ENCODE measurements at places on chromosomes 3 and 15.

GRCh38 chr3:182138393-182138792 is 426.7 kb downstream of the SOX2 start:
- no peak for DNase-seq

DNA sequence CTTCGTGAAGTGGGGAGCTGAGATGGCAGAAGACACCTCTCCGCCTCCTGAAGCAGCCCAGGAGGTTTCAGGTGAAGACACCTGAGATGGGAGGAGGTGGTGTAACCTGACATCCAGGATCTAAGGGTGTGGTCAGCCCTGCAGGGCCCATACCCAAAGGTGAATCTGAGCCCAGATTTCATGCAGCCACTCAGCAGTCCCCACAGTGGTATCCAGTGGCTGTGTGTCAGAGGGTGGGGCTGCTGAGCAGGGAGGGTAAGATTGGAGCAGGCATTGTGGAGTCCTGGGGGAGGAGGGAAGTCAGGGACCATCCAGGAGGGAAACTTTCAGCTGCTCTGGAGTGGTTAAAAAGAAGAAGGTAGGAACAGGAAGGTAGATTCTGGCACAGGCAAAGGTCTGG is 46.0 kb upstream of the SMAD6 start:
- DNase-seq: no peak

GRCh38 chr3:25429361-25430286 is 1.6 kb downstream of the RARB start:
- no peak for DNase-seq

DNA sequence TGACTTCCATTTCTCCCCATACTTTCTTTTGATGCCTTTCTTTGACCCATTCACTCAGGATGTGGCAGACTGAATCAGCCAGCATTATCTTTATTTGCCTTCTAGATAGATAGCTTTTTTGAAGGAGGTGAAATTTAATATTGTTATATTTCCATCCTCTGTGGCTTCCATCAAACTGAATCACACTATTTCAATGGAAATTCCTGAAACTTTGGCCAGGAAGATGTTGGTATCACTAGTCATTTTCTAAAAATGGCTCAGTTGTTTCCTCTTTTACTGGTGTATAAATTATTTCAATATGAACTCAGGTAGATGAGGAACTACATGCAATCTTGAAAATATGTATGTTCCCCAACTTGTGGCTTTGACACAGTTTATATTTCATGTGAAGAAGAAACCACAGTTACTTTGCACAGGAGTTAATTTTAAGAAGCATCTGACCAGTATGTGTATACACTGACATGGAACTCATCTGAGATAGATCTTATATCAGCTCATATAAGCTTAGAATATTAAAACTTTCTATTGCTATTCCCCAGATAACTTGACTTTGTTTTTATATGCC is 248.3 kb downstream of the CGGBP1 start:
- no peak for DNase-seq

- no peak for DNase-seq
Observed at GRCh38 chr3:60610441-60611112, 640.7 kb downstream of the FHIT start.

DNA sequence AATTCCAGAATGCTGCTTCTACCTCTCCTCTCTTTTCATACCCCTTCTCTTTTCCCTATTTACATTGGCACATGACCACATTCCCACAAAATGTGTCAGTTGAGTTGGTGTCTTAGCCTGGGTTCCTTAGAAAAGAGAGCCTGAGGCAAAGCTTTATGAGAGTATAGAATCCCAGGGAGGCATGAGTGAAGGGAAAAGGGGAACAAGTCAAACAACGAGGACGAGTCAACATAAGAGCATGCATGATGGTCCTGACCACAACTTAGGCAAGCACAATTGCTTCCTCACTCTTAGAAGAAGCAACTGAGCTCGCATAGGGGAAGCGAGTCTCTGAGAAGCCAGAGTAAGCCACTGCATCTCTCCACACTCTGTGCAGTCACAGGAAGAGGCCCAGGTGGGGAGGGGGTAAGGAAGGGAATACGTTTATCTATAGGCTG is 15.4 kb upstream of the ZNF774 start:
- peak; percentile 63 for DNase-seq

GRCh38 chr3:196195664-196196265 is 15.4 kb downstream of the ZDHHC19 start:
- DNase-seq: no peak

DNA sequence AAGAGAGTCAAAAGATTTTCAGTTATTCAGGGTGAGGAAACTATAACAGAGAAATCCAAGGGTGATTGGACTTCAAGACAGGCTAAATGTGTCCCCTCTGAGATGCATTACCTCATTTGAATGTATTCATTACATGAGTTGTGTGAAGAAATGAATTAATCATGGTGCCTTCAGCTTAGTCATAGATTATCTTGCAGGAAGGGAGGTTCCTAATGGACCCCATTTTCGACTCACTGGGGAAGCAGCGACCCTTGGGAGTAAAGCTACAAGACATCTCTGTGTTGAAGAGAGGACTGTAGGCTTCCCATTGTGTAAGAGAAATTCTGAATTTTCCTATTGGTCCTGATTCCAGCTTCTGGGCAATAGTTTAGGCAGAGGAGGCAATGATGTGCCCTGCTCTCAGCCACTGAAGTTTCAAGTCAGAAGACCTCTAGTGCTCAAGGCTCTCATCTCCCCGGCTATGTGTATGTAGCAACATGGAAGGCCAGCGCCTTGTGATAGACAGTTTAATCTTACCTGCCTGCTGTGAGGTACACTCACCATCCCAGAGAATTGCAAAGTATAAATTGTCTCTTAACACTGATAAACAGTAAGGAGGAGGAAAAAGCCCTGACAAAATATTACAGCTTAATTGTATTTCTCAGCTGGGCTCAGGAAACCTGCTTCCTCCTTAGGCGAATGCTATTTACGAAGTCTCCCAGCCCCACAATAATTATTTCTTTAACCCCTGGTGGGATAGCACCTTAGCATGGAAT is 133.8 kb downstream of the PDCD6IP start:
- DNase-seq: no peak

GRCh38 chr15:80736560-80736959 is 41.5 kb downstream of the ABHD17C start:
- no peak for DNase-seq

- DNase-seq: no peak
Observed at GRCh38 chr3:102237181-102237580, 197.6 kb upstream of the ZPLD1 start.

- no peak for DNase-seq
Observed at GRCh38 chr3:169173231-169173630, 490.3 kb downstream of the MECOM start.

- DNase-seq: no peak
Observed at GRCh38 chr15:72086920-72087648, 30.9 kb downstream of the MYO9A start.

DNA sequence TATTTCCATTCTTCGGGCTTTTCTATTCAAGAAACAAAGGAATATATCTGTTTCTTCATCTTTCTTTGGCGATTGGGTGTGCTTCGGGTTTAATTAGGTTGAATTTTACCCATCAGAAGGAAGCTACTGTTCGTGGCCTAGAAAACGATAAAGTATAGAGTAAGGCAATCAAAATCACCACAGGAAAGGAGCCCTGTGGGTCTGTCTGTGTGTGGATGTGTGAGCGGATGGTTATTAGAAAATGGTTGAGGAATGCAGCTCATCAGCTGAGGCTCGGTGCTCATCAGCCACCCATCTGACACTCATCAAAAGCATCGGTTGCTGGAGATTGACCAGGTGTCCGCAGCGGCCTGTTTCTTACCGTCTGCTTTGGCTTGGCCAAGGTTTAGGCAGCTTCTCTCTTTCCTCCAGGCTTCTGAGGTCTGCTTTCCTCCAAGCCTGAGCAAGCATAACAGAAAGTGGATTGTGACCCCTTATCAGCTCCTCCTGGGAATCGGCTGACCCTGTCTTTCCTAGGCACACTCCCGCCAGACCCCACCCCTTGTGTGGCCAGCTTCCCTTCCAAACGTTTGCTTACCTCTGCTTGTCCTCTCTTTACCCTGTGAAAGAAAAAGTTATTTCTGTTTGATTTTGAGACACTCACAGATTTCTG is 17.6 kb upstream of the ISLR start:
- DNase-seq: no peak

GRCh38 chr3:129690406-129690805 is 83.9 kb upstream of the PLXND1 start:
- no peak for DNase-seq

DNA sequence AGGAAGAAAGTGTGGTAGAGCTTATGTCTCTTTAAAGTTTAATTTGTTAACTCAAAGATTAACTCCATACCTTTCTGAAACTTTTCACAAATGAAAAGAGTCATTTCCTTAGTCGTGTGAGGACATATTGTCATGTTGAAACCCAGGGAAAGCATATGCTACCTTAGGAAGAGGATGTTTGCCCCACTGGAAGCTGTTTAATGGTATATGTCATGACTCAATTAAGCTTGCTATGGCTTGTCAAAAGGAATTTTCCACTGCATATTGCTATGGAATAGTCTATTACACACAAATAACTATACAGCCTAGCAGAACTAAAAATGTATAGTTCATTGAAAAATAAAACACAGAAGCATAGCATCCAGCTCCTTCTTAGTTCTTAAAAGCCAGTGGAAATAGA is 69.9 kb downstream of the NSUN3 start:
- DNase-seq: no peak

DNA sequence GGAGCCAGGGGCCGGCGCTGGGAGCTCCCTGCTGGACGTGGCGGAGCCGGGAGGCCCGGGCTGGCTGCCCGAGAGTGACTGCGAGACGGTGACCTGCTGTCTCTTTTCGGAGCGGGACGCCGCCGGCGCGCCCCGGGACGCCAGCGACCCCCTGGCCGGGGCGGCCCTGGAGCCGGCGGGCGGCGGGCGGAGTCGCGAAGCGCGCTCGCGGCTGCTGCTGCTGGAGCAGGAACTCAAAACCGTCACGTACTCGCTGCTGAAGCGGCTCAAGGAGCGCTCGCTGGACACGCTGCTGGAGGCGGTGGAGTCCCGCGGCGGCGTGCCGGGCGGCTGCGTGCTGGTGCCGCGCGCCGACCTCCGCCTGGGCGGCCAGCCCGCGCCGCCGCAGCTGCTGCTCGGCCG is 1.5 kb downstream of the SMAD6 start:
- no peak for DNase-seq

GRCh38 chr15:39462691-39463090 is 118.2 kb upstream of the THBS1 start:
- DNase-seq: no peak

GRCh38 chr15:29091666-29092065 is 178.0 kb downstream of the NSMCE3 start:
- DNase-seq: no peak

- DNase-seq: no peak
Observed at GRCh38 chr3:14801668-14802380, 16.9 kb upstream of the FGD5 start.

GRCh38 chr15:23039917-23040281 is 530 bp upstream of the TUBGCP5 start:
- DNase-seq: no peak

- DNase-seq: no peak
Observed at GRCh38 chr3:23819599-23820360, 14.0 kb downstream of the UBE2E1 start.

GRCh38 chr3:55629432-55629831 is 142.3 kb upstream of the WNT5A start:
- DNase-seq: no peak

DNA sequence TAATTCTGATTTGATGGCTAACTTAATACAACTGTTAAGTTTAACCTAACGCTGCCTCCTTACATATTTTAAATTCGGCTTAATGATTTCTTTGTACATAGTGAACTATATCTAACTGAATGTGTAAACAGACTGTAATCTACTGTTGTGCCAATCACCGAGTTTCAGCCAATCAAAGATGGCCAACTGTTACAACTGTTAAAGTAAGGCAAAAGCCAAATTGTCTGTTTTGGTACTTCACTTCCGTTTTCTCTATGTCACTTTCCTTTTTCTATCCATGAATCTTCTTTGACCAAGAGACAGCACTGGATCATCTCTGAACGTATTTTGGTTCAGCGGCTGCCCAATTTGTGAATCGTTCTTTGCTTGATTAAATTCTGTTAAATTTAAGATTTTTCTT is 137.0 kb downstream of the LMLN start:
- no peak for DNase-seq

GRCh38 chr3:49158103-49158709 is 7.9 kb downstream of the CCDC71 start:
- DNase-seq: no peak

DNA sequence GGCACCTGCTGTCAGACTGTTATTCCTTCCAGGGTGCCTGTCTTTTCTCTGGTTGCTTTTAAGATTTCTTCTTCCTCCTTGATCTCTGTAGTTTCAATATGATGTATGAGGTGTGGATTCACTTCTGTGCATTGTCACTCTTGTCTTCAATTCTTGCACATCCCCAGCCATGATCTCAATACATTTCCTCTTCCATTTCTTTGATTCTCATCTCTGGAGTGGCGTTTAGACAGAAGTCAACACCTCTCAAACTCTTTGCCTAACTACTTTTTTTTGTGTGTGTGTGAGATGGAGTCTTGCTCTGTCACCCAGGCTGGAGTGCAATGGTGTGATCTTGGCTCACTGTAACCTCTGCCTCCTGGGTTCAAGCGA is 224.4 kb upstream of the LYSMD4 start:
- no peak for DNase-seq

DNA sequence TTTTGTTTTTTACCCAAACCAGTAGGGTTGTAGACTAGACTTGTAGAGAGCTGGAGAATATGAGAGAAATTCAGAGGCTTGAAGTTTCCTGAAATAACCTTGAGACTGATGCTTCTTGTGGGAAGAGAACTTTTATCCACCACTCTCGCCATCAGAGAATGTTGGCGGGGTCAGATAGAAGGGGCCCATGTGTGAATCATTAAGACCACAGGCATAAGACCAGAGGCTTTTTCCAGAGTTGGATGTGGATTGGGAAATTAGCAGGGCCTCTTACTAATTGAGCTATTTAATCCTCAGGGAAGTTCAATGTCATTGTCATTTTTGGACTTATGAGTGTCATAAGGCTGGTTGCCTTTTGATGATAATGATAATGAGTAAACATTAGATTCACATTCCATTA is 246.9 kb upstream of the THRB start:
- DNase-seq: no peak

DNA sequence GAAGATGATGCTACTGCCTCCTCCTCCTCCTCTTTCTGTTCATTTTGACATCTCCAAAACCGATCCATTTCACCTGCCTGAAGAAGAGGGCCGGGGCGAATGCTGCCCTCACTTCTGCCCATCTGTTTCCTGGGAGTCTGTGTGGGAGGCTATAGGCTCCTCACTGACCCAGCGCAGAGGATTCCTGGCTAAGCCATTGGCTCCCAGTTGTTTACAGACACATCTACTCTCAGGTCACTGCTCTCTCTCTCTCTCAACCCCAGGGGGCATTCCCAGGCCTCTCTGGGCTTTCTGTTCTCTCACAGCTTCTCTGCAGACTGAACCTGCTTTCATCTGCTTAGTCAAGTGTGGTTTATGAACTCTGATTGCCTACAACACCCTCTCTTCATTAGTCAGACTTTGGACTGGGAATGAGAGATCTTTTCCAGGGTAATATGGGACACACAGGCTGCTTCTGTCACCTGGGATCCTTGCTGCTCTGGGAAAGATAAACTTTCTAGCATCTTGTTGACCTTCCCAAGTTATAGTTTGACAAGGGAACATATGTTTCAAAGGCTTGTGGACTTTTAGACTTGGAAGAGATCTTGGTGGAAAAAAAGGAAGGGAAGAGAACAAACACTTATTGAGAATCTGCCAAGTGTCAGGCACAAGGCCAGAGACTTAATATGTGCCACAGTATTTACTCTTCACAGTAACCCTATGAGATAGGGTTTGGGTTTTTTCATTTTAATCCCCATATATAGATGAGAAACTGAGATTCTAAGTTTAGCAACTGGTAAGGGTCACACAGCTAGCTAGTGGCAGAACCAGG is 30.2 kb upstream of the USP3 start:
- no peak for DNase-seq

All from BJ (cell line).